Activated CD8-positive, alpha-beta memory T cell treated with anti-CD3 and anti-CD28 coated beads for 36 hours (primary cell): ENCODE measurements at places on chromosomes 12 and 14. TPM values are rescaled to one million over a fixed set of nuclear protein-coding genes. Genes with fewer than 3 reads are reported as not detected.

Gene NDRG2
- total RNA-seq, result 4.0 TPM

Gene PAX9
- total RNA-seq, result not detected

Gene OR4E2
- not detected for total RNA-seq

Gene RTL1
- total RNA-seq, result not detected

Gene TPH2
- total RNA-seq, result not detected

Gene APOF
- not detected for total RNA-seq

Gene KLRC4
- total RNA-seq, result 6.6 TPM

Gene ARHGEF25
- 2.3 TPM for total RNA-seq

Gene MYO1H
- not detected for total RNA-seq

Gene ETNK1
- total RNA-seq, result 70.4 TPM

Gene FOXN4
- total RNA-seq, result not detected

Gene LIMA1
- total RNA-seq, result 85.4 TPM

Gene AKAP3
- total RNA-seq, result 2.9 TPM

Gene RPL10L
- total RNA-seq, result not detected

Gene KIF5A
- 2.0 TPM for total RNA-seq

Gene MMP17
- 0.51 TPM for total RNA-seq

Gene KSR2
- not detected for total RNA-seq

Gene CFAP251
- 0.65 TPM for total RNA-seq

Gene NOXRED1
- 0.30 TPM for total RNA-seq

Gene CFAP54
- total RNA-seq, result 0.40 TPM

Gene FAIM2
- 1.0 TPM for total RNA-seq

Gene PSMC6
- total RNA-seq, result 122 TPM

Gene REP15
- 0.17 TPM for total RNA-seq

Gene TEX52
- not detected for total RNA-seq

Gene SERPINA1
- 0.55 TPM for total RNA-seq

Gene FSCB
- total RNA-seq, result not detected
